ENCODE measurements at places on chromosomes 7 and 10. TPM values are rescaled to one million over a fixed set of nuclear protein-coding genes. Genes with fewer than 3 reads are reported as not detected.

Gene POLR2J2
- total RNA-seq: 0.89 TPM

Gene POT1
- 16.2 TPM for total RNA-seq

Gene BLNK
- total RNA-seq: not detected

Gene UCN3
- not detected for total RNA-seq

Gene FGF8
- total RNA-seq: not detected

Gene ACTL6B
- not detected for total RNA-seq

Gene TFEC
- total RNA-seq: not detected

Gene ITIH2
- 0.27 TPM for total RNA-seq

Gene ASIC3
- total RNA-seq: 9.5 TPM

Gene FRMD4A
- 11.1 TPM for total RNA-seq

Gene GIMAP4
- not detected for total RNA-seq

Gene GATA3
- 3.8 TPM for total RNA-seq

Gene BAG3
- 153 TPM for total RNA-seq

Gene GCK
- total RNA-seq: not detected

Gene MYL10
- total RNA-seq: not detected

Measured in A549 treated with ZK216348 at 1 μM for 4 hours (cell line).